Immature natural killer cell (primary cell): ENCODE measurements at places on chromosomes 2 and 18. TPM values are rescaled to one million over a fixed set of nuclear protein-coding genes. Genes with fewer than 3 reads are reported as not detected.
A peak's percentile ranks its signal among the peaks of the same experiment; 100 is the strongest.

Gene ASXL3
- not detected for polyA plus RNA-seq

Gene KCNG2
- not detected for polyA plus RNA-seq

GRCh38 chr2:47771211-47771610 lies 11.7 kb upstream of the MSH6 start:
- DNase-seq, result no peak

DNA sequence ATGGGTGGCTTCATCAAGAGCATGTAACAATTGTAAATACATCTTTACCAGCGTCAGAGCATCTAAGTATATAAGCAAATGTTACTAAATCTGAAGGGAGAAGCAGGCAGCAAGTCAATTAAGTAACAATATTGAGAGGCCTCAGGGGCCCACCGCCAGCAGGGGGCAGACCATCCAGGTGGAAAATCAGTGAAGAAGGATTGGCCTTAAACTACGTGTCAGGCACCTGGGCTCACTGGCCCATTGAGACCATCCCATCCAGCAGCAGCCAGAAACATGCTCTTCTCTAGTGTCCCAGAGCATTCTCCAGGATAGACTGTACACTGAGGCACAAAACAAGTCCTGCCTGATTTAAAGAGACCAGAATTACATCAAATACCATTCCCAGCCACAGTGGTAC lies 96.2 kb upstream of the SNTG2 start:
- no peak for DNase-seq

DNA sequence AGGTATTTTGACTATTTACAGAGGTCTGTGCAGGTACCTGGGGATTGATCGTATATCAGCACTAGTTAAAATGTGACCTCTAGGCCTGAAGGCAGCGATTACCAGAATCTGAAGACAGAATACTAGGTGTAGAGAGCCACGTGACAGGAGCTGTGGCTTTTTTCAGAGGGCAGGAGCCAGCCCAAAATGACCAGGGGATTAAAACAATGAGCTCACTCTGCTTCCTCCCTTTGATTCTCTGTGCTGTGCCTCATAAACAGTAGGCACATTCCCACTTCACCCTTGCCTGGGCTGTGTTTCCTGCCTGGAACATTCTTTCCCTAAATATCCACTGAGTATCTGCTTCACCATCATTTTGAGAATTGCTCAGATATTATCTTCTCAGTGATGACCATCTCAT lies 15.2 kb downstream of the ITGAV start:
- DNase-seq, result no peak

DNA sequence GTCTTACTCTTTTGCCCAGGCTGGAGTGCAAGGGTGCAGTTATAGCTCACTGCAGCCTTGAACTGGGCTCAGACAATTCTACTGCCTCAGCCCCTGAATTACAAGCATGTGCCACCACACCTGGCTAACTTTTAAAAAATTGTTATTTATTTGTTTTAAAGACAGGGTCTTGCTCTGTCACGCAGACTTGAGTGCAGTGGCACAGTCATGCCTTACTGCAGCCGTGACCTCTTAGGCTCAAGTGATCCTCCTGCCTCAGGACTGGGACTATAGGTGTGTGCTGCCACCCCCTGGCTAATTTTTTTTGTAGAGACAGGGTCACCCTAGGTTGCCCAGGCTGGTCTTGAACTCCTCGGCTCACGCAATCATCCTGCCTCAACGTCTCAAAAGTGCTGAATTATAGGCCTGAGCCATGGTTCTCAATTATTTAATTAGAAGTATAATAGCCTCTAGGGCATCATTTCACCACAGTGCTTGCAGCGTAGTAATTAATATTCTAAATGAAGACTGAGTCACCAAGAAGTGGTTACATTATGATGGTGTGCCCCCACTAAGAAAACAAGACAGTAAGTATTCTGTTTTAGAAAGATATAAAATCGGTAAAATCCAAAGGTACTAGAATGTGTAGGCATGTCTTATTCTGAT lies 69.6 kb downstream of the EML4 start:
- peak; percentile 36 for DNase-seq

DNA sequence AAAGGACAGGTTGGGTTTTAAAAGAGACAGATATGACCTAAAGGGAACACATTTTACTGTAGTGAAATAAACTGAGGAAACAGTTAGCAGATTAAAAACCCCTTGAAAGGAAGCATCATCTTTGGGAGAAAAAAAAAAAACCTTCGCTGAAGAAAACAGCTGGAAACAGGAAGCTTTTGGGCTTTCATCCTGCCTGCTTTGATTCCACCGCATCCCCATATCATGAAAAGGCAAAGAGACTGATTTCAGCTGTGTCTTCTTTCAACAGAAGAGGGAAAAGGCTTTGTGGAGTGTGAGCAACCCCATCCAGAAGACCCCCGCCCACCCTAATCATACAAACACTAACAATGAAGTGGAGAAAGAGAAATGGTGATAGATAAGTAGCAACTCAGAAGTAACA lies 86.4 kb downstream of the TCF4 start:
- DNase-seq, result no peak

DNA sequence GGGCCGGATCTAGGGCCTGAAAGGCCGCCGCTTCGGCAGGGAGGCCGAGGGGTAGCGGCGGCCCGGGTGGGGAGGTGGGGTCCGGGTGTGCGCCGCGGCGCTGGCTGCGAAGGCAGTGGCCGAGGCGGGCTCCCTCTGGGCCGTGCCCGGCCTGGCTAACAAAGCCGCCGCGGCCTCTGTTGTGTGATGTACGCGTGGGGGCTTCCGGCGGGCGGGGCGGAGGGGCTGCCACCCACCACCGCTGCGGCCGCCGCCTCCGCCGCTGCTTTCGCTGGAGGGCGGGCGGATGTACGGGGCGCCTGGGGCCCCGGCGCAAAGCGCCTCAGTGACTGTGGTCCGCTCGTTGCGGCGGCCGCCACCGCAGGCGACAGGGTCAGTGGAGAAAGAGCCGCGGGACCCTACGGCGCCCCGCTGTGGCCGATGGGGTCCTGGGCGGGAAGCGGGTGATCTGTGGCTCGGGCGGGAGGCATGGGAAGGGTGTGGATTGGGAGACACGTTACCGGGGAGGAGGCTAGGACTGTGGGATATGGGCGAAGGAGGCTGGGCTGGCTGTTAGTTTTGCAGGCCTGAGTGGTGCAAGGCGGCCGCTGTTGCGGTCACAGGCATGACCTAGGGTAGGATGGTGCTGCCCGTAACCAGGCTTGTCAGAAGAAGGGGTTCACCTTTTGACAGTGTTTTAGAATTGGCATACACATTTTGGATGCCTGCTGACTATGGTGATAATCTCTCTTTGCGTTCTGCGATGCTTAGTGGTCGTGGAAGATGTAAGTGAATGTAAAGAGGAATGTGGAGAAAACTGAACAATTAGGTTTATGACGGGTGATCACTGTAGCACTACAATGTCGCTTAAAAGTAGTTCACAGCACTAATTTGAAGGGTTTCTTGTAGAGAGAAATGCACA lies 662 bp downstream of the BZW1 start:
- DNase-seq, result peak; percentile 88

DNA sequence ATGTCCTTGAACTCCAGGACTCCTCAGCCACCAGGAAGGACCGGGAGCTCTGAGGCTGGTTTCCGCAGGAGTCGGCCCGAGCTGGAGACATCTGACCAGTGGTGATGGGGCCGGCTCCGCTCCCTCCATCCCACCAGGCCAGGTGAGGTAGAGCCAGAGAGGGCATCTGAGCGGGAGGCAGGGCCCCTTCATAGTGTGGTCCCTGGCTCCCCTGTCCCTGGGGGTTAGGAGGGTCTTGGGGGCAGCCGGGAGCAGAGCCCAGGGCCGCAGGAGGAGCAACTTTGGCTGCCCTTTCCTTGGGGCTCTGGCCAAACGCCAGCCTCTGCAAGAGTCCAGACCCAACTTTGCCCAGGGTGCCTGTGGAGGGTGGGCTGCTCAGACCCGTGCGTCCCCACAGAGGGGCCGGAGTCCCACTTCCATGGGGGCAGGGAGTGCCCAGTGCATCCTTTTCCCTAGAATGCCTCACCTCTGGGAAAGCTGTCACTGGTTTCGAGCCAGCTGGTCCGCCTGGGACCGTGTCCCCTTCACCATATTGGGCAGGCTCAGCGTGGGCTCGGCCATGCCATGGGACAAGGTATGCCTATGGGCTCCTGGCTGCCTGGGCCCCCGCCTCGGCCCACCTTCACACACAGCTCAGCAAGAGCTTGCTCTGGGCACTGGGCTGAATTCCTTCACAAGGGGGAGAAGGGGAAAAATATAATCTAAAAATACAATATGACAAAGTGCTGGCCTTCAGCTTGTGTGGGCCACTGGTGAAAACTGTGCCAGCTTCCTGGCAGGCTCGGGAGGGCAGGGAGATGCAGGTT lies 148.6 kb downstream of the TWIST2 start:
- DNase-seq, result no peak

DNA sequence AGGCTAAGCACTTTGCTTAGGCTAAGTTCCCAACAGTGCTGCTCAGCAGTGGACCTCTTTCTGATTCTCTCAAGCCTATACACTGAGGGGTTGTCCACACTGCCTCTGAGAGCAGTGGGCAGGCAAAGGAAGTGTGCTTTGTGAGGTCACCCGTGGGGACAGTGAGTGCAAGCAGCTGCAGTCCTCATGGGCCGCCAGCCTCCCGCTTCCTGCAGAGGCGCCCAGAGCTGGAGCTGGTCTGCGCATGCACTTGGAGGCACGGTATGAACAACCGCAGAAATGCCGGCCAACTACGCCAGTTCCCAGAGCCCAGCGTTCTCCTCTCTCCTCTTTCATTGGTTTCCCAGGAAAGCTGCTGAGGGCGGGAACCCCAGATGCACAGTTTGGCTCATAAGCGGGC lies 149.5 kb upstream of the DLX2 start:
- DNase-seq, result no peak

GRCh38 chr2:220499225-220499624 lies 871.8 kb downstream of the SLC4A3 start:
- DNase-seq, result no peak

DNA sequence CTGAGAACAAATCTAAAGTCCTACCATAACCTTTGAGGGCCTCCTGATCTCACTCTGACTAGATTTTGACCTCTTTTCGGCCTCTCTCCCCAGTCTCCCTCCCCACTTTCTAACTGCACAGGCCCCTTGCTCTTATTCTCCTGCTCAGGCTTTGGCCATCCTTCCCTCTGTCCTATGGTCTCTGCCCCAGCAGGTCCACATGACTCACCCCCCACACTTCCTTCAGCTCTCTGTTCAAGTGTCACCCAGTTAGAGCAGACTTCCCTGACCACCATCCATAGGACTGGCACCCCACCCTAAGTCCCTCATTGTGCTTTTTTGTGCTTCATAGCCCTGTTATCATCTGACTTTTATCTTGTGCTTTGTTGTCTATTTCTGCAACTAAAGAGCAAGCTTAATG lies 41.2 kb upstream of the NT5C1B start:
- no peak for DNase-seq
